ENCODE measurements at places on chromosomes 12 and 14.

- DNase-seq = peak; percentile 56
Measured at GRCh38 chr14:80491131-80491530, 279.8 kb upstream of the DIO2 start.

DNA sequence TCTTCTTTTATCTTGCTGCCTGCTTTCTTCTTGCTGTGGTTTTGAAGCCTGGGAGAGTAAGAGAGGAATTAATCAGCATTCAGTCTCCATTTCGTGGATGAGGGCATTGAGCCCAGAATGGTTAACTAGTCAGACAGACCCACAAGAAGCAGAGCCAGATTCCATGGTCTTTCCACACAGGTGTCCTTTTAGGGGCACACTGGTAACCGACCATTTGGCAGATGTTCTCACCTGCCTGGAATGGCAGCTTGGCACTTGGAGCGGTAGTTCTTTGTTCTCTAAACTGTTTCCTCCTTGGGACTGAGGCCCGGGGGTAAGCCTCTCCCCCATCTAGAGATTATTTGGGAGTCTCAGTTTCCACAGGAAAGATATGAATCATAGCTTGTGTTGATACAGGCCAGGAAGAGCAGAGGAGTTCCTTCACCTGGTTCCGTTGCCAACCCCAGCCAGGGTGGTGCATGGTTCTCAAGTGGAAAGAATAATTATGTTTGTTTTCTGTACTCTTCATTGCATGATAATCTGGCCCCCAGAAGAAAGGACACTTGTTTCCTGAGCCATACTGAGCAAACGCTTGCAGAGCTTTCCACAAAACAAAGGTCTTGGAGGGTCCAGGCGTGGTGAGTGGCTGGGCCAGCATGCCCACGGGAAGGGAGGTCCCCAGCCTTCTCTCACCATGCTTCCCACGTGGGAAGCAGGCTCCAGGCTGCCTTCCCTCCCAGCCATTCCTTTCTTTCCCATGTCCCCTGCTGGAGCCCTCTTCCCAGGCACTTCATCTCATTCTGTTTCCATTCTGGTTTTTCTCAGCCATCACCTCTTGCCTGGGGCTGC is 2.0 kb upstream of the KRT75 start:
- DNase-seq = no peak

GRCh38 chr12:68673788-68674187 is 13.0 kb upstream of the NUP107 start:
- DNase-seq = no peak

DNA sequence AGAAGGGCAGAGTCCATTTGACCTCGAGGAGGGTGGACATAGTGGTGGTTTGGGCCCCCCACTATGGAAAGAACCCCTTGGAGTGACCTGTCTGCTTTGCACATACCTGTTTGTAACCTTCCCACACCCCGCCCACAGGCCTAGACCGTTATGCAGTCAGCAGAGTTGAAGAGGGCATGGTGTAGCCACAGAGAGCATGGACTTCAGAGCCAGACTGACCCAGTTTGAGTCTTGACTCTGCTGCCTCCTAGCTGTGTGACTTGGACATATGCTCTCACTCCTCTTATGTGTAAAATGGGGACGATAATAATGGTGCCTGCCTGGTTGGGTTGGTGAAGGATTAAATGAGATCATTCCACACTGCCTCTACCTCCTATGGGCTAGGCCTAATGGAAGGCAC is 40.9 kb upstream of the NOS1 start:
- DNase-seq = no peak

DNA sequence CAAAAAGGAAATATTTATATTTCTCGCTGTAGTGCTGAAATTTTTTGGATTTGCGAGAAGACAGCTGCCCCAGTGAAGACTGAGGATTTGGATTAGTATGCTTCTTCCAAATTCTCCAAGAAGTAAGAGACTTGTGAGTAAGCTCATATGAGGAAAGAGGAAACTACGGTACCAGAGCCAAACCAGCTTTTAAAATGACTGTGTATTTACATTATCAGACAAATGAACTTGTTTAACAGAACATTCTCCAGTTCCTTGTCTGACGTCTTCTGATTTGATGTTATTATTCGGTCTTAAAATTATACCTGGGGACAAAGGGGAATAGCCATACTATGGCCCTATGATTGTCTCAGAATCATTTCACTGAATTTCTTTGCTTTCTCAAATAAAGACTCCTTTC is 8.0 kb downstream of the CLEC12B start:
- no peak for DNase-seq

GRCh38 chr14:99968191-99968920 is 96.9 kb upstream of the EVL start:
- no peak for DNase-seq

GRCh38 chr14:61403411-61403810 is 82.0 kb downstream of the PRKCH start:
- no peak for DNase-seq
